AG20443 (cell line): ENCODE measurements at places on chromosomes 12 and 14.
A peak's percentile ranks its signal among the peaks of the same experiment; 100 is the strongest.

- no peak for DNase-seq
Observed at GRCh38 chr14:36094963-36095362, 81.6 kb downstream of the PTCSC3 start.

DNA sequence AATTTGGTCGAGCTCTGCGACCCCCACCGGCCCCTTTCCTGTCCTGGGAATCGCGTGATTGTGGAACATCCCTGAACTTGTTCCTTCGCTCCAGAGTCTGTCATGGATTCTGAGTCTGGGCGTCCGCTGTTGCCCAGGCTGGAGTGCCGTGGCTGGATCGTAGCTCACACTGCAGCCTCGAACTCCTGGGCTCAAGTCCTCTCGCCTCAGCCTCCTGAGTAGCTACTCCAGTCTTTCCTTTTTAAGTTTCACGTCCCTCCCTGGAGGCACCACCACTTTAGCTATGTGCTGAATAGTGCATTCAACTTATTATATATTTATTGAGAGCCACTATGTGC lies 698 bp downstream of the ACOT6 start:
- DNase-seq = no peak

DNA sequence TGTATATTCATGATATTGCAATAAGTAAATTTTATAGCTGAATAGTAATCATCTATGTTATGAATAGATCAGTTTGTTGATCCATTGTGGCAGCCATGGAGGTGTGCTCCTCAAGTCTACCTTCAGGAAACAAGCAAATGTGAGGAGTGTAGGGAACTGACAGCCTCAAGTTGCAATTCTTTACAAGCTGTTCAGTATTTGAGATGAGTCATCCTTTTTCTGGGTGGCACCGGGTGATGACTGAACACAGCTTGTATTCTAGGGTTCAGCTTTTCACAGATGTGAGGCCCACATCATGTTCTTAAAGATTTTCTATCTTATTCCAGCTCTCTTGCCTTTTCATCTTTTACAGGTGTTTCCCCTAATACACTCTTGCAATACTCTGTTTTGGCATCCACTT lies 452.4 kb downstream of the KCNH5 start:
- DNase-seq = no peak

GRCh38 chr12:113098441-113099028 lies 37.0 kb downstream of the RASAL1 start:
- peak; percentile 92 for DNase-seq

DNA sequence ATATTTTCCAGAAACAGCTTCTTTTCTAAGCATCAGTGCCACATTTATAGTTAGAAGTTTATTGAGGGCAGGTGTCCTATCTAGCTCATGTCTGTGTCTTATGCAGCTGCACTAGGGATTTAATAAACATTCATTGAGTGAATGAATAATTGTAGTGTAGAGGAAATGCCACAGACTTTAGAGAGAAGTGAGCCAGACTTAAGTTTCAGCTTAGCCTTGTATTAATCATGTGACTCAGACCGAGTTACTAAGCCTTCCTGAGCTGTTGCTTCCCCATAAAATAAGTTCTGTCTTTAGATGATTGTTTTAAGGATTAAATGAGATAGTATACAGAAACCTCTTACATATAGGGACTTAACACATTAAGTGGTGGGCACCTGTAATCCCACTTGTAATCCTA lies 236.1 kb upstream of the DDHD1 start:
- peak; percentile 25 for DNase-seq

- no peak for DNase-seq
Observed at GRCh38 chr14:94888121-94888520, 118.2 kb upstream of the GSC start.

DNA sequence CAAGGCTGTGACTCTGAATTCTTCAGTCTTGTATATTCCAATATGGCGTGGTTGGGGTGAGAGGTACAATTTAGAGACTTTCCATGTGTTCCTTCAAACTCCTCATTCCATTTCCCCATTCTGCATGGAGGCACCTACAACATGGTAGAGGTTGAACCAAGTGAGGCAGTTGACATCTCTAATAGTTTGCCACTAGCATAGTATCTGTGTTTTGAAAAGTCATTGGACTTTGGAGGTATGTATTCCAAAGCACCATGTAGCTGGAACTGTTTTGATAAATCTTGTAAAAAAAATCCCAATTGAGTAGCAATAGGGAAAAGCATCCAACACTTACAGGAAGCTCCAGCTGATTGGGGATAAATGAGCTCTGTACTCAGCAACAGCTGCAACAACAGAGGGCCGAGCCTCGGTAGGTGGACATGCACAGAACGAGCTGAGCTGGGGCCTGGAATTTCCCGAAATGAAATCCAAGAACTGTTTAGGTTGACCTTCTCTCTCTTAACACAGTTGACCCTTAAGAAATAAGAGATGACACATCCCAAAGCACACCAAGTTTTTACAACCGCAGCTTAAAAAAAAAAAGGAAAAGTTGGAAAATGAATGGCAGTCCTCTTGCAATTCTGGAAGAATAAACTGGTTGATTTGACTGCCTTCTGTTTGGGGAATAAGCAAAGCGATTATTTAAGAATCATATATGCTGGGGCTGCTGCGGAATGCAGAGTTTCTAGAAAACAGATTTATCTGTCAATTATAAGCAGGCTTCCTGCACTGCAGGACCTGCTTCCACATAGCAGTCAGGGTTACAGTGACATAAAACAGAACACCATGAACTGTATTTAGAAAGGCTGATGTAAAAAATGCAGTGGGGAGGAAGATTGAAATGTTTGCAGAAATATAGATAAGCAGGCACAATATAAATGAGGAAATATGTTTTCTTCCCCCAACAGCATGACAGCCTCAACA lies 194.6 kb upstream of the KRR1 start:
- peak; percentile 64 for DNase-seq

DNA sequence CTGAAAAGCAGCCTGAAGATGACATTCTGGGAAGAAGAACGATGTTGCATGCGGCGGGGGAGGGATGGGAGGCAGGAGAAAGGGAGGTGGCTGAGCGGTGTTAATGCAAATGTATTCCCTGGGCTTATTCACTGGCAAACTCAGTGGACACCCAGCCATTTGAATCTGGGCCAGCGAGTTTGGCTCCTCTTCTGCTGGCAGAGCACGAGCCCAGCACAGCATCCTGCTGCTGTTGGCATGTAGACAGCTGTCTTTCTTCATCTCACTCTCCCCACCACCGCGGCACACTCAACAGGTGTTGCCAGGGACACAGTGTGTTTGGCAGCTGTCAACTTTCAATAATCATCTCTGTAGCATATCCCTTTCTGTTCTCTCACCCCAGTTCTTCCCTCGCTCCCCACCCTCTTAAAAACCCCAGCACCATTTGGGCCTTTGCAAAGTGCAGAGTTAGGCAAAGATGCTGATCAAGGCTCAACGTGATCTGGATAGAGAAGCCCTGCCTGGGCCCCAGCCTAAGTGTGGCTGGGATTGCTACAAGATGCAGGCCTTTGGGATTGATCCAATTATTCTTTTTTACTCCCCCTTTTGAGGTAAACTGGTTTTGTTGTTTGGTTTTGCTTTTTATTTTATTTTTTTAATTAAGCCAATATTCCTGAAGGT lies 131.9 kb downstream of the EXOC5 start:
- no peak for DNase-seq

DNA sequence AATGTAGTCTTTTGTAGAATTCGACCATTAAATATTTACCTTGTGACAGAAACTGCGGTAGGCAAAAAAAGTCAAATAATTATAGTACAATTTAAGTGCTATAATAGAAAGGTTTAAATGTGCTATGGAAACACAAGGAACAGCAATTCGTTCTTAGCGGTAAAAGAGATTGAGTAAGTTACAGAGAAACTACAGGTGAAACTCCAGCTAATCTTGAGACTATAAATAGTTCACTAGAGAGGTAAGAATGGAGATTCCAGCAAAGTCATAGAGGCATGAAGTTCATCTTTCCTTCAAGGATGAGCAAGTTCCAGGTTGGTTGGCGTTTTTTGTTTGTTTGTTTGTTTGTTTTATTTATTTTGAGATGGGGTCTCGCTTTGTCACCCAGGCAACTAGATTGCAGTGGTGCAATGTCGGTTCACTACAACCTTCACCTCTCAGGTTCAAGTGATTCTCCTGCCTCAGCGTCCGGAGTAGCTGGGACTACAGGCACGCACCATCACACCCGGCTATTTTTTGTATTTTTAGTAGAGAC lies 878 bp upstream of the R3HDM2 start:
- DNase-seq = no peak

GRCh38 chr12:114952573-114953271 lies 268.7 kb upstream of the TBX3 start:
- DNase-seq = no peak

DNA sequence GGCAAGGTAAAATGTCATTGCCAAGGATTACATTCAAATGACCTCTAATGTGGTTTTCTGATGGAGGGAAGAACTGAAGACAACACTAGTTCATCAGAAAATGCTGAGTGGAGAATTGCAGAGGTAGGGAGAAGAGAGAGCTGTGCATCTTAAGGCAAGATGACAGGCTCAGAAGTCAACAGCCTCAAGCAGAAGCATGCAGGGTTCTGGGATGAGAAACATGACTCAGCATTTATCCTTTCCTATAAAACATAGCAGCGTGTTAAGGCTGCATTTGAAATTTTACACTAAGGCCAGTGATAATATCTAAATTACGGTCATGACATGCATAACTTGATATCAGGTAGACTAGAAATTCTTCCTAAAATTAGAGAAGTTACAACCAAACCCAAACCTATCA lies 53.7 kb upstream of the DYRK2 start:
- DNase-seq = no peak
